ENCODE measurements at places on chromosomes 5 and 9.

GRCh38 chr5:40381676-40382363, 297.9 kb upstream of the PTGER4 start:
- DNase-seq: no peak

DNA sequence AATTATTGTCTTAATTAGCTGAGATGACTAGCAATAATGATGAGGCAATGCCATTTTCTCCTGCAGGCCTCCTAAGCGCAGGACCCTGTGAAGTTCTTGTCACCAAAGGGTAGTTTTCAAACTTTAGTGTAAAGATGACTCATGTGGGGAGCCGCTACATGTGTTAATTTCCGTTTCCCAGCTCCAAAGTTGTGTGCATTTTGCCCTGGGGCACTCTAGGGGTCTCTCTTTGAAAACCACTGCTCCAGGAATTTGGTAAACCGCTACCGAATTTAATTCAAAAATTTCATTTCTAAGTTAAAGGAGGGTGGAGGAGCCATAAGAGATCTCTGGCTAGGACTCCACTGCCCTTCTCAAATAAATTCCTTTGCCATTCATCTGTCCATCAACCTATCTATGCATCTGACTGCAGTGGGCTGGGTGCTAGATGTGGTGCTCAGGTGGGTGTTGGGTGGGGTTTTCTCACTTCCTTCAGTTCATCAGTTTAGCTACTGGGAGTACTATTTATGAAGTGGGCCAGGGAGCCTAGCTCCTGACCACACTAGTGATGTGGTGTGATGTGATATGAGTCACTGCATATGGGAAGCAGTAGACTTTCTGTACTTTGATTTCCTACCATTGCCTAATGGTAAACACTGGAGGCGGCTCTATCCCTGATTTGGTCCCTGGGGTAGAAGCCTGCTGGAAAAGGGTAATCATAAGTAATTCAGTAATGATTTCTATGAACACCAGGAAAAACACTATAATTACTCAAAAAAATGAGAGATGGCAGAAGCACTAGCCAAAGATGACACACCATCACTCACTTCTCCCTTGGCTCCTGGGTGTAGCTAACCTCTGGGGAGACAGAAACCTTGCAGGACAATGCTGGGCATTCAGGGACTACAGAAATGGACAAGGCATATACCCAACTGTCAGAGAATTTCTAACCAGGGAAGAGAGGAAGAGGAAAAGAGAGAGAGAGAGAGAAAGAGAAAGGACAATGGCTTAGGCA, 4.0 kb upstream of the ZSWIM6 start:
- no peak for DNase-seq

DNA sequence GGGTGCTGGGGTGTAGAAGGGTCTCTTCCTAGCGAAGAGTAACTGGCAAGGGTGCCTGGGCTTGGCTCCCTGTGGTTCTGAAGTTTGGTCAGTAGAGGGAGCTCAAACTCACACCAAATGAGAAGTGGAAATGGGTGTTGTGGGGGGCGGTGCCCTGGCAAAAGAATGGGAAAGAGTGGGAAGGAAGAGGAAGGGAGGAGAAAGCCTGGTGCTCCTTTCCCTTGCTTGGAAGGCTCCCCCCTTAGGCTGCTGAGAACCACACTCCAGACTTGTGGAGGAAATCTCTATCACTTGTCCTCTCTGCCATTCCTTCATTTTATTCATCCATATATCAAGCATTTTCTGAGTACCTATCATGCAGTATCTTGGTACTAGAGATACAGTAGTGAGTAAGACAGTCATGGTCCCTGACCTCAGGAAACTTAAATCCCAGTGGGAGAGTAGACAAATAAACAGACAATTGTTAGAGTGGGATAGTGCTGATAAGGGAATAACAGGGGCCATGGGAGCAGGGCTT, 13.0 kb downstream of the SLC4A9 start:
- no peak for DNase-seq

DNA sequence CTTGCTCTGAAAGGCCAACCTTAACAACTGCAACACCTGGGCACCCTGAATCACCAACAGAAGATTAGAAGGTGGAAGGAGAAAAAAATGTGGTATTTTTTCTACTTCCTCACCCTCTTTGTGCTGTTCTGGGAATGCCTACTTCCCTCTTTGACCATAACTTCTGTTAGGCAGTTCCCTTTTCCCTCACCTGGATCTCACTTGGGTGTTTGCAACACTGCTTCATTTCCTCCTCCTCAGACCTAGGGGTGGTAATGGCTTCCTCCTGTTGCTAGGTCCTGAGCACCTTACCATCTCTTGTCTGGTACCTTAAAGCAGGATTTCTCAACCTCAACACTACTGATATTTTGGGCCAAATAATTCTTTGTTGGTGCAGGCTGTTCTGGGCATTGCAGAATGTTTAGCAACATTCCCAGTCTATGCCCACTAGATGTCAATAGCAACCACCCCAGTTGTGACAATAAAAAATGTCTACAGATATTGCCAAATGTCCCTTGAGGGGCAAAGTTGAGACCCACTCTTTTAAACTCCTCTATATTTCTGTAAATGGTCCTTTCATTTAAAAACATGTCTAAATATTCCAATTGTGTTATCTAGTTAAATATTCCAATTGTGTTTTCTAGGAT, 300.0 kb upstream of the VLDLR start:
- DNase-seq: no peak

DNA sequence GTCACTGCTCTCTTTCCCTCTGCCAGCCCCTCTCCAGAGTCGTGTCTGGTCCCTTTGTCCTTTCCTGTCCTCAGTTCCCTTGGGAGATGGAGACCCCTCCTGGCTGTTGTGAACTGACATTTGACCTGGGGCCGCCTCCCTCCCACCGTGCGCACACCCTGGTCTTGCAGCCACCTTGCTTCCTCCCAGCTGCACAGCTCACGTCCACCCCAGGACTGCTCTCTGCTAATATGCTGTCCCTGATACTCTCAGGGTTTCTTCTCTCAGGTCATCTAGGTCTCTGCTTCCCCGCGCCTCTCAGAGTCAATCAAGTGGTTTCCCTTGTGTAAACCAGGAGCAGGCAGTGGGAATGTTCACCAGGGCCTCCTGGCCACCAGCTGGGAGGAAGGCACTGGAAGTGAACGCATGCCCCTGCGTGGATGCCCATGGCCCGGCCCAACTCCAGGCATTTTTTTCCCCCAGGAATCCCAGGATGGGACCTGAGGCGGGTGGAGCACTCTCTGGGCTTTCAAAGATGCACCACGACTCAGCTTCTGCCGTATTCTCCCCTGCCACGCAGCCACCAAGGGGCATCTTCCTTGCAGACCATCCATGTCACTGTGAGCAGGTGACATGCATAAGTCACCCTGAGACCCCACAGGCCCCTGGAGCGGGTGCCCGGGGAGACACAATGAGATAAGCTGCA, 142.4 kb downstream of the OLFM1 start:
- DNase-seq: no peak

DNA sequence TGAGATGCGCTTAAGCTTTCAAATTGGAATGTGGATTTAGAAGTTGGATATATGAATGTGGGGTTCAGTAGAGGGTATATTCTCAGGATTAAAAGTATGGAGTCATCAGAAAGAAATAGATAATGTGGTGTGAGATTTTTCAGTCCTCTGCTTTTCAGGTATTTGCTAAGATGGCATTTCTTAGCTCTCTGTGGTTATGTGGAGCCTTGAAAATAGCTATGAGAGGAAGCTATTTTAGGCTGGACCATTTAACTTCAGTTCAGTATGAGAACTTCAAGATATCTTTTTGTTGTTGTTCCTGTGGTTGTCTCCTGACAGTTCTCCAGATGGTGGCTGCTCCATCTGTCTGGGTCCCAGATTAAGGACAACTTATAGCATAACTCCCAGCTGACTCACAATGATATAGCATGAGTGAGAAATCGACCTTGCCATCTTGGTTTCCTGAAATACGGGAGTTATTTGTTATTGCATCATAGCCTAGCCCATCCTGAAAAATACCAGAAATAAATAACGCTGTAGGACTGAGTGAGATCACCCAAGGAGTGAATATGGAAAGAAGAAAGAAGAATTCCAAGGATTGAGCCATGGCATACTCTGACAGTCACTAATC, 461.5 kb downstream of the ANXA1 start:
- no peak for DNase-seq

DNA sequence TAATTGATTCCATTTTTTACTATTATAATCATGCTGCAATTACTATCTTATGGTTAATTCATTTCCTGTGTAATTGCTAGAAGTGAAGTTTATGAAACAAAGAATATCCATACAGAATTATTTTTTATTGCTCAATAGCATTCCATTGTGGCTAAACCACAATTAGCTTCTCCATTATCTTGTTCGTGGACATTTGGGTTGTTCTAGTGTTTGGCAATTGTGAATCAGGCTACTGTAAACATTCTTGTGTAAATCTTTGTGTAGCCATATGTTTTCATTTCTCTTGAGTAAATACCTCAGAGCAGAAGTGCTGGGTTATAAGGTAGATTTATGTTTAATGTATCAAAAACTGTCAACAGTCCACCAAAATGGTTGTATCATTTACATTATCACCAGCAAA, 341.1 kb downstream of the MAT2B start:
- no peak for DNase-seq

DNA sequence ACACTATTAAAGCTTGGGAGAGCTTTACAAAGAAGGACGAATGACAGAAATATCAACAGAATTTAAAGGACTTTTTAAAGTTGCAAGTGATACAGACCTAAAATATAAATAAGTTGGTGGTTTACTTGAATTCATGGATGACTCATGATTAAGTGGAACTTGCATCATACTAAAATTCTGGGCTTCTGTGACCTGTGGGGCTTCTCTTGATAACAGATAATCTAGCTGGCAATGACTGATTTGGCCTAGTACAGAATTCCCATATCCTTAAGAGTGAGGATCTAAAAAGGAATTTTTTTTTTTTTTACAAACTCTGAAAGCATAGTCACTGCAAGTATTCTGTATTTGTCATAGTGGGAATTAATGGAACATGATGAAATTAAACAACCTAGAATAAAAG, 543.7 kb upstream of the SGCD start:
- no peak for DNase-seq

DNA sequence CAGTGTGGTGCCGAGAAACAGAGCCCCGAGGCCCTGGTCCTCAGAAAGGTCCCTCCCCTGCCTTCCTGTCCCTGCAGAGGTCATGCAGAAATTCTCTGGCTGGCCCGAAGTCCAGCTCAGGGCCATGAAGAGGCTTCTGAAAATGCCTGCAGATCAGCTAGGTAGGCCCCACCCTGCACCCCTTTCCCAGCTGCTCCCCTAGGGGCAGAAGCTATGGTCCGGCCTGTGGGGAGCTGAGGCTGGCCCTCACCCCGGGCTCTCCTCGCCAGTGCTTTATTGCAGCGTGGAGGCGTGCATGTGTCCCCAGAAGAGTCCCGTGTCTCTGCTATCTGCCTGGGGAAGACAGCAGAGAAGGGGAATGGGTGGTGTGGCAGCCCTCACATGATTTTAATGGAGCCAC, 19.9 kb downstream of the REXO4 start:
- no peak for DNase-seq

GRCh38 chr5:43422143-43422542, 10.0 kb upstream of the CCL28 start:
- DNase-seq: no peak

GRCh38 chr5:12652201-12652600, 748.0 kb upstream of the CTNND2 start:
- DNase-seq: no peak

Data from cortex of kidney (tissue), 1 donor.